ENCODE measurements at places on chromosomes 5 and 9. TPM values are rescaled to one million over a fixed set of nuclear protein-coding genes. Genes with fewer than 3 reads are reported as not detected.

The TEX48 gene
- total RNA-seq: not detected

The NFIB gene
- total RNA-seq: 16.4 TPM

The NOXA1 gene
- 0.92 TPM for total RNA-seq

The ANKDD1B gene
- not detected for total RNA-seq

The LCN9 gene
- total RNA-seq: not detected

The FBXO38 gene
- total RNA-seq: 19.7 TPM

The PFN3 gene
- total RNA-seq: not detected

The PCAT7 gene
- total RNA-seq: not detected

The TTC16 gene
- not detected for total RNA-seq

The PKD2L2 gene
- total RNA-seq: not detected

The LPAR1 gene
- 22.9 TPM for total RNA-seq

The NMUR2 gene
- not detected for total RNA-seq

The GRXCR2 gene
- total RNA-seq: not detected

The SPAG8 gene
- total RNA-seq: not detected

The ABCA1 gene
- 5.3 TPM for total RNA-seq

Measured in airway epithelial cell (primary cell).